ENCODE measurements at places on chromosomes 4 and X.

DNA sequence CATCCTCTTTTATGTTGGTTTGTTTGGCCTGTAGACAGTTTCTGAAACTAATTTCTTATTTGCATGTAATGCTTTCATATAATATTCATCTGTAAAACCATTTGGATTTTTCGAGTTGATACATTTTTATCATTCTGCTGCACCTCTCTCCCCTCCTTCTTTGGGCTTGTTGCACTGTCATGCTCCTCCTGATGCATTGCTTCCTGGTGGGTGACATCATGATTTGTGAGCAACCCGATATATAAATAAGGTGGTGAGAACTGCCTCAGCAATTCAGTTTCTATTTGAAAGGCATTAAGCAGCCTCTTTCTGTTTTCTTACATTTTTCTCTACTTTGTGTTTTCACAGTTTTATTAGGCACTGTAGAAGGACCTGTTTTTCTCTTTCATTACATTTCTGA lies 515.7 kb downstream of the RPA4 start:
- DNase-seq: no peak

GRCh38 chr4:40114206-40114605 lies 57.6 kb downstream of the N4BP2 start:
- no peak for DNase-seq

DNA sequence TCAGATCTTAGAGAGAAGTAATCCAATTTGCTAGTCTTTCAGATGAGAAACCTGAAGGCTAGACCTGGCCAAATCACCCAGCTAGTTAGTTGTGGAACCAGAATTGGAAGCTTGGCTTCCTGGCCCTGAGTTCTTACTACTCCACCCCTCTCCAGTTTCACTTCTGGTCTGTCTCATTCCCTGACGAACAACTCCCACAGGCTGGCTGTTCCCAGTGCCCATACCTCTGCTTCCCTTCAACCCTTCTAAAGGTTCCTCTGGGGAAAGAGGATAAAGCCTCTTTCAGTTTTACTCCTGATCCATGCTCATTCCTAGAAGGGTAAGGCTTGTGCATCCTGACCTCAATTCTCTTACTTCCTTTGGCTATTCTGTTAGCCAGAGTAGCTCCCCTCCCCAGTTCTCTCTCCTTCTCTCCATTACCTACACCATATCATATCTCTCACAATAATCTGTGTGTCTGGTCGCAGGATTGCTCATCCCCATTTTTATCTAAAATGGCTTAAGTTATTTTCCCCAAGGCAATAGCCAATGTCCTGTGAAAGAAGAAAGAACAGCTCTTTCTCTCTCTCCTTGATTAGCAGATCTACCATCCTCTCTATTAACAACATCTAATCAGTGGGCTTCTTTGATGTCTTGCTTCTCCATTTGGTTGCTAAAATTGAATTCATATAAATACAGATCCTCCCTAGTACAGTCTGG lies 155.0 kb upstream of the MAOA start:
- no peak for DNase-seq

GRCh38 chrX:43508694-43509093 lies 147.4 kb upstream of the MAOA start:
- DNase-seq: no peak

DNA sequence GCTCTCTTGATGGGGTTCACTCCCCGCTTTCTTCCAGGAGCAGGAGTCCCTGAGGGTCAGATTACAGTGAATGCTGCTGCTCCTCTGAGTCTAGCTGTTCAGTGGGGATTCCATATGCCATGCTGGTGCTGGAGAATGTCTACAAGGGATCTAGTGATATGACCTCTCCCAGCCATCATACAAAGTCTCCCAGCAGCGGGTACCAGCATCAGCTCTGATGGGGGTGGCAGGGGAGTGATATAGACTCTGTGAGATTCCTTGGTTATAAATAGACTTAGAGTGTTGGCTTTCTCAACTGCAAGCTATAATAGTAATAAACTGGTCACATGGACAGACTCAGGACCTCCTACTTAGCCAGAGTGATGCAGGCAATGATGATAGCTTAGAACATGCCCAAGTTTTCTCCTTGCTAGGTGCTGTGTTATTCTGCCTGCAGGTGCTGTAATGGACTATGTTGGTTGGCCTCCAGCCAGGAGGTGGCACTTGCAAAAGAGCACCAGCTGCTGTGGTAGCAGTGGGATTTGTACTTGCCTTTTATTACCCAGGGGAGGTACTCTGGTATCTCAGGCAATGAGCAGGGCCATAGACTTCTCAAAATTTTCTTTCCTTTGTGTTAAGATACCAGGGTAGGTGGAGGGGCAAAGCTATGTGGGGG lies 202.9 kb downstream of the CHIC1 start:
- DNase-seq: no peak

DNA sequence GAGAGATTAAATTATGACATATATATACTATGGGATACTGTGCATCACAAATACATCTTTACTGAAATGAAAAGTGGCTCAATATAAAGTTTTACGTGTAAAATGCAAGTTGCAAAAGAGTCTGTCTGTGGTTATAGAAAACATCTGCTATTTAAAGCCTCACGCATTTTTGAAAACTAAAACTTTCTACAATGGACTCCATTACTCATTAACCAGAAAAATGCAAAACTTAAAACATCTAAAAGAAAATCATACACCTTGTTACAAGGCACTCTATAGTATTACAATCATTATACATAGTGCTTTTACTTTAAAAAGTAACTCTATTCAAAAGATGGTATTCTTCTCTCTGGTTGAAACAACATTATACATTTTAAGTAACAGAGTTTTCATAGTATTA lies 755.6 kb downstream of the DMD start:
- DNase-seq: no peak

DNA sequence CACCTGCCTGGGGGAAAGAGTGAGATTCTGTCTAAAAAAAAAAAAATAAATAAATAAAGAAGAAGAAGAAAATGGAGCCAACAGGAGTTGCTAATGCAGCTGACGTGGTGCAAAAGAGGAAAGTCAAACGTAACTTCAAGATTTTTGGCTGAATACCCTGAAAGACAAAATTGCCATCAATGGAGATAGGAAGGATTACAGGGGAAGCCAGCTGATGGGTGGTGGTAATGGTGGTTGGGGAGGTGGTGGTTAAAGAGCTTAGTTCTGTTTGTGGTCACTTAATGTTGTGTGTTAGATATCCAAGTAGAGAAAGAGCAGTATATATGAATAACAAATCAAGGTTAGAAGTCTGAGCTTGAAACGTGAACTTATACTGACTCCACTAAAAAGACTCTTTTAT lies 225.4 kb downstream of the ARHGAP24 start:
- no peak for DNase-seq

GRCh38 chrX:129450123-129450522 lies 73.2 kb downstream of the SMARCA1 start:
- DNase-seq: no peak

DNA sequence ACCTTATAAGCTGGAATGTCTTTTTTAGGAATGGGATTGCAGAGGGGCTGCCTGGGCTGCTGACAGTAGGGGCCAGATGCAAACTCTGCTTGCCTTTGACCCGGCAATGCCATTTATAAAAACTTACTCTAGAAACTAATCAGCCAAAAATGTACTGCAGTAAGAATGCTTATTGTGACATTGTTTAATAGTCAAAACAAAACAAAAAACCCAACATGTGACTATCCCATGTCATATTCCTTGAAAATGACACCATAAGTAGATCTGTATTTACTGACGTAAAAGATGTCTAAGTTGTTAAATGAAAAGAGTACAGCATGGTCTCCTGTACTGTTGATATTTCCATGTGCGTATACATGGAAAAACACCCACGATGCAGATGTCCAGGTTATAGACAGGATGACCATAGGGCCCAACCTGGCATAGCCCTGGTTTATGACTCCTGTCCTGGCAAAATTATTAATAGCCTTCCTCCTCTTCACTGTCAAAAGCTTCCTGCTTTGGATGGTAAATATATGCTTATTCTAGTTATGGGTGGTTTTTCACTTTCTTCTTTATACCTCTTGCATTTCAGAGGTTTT lies 138.9 kb downstream of the PTTG2 start:
- DNase-seq: no peak

DNA sequence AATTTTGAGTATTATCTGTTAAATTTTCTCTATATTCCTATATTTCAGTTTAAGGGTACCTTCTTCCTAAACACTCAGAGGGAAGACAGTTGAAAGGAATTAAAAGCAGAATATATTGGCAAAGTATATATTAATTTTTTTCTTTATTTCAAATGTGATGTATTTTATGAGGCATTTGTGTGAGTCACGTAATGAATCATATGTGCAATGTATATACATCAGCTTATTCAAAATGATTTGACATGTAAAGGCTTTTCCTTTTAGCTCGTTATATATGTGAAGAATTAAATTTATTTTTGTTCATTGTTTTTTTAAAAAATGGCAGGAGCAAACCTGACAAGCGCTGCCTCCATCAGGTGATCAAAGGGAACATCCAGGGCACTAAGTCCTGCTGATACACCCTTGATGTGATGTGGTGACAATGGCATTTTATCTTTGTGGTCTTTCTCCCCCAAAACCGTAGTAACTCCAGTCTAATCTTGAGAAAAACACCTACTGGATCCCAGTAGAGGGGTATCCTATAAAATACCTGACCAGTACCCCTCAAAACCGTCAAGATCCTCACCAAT lies 8.9 kb downstream of the WWC2 start:
- DNase-seq: no peak

DNA sequence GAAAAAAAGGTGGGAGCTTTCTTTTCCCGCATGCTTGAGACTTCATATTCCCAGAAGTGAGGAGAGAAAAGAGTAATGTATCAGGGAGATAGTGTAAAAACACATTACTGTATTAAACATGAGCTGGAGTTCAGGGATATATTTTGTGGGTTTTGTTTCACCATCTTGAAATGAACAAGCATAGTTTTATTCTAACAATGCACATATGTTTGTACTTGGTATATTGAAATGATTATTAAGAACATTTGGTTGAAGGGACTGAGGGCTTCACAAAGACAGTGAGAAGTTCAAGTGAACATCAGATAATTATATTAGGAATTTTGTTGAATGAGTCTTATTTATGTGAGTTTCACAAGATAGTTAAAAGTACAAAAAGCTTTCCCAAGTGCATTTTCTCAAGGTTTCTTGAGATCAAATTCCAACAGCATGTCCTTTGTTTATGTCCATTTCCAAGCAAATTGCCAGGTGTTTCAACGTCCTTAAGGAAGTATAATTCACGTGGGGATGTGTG lies 368.8 kb downstream of the ANKRD50 start:
- DNase-seq: no peak

DNA sequence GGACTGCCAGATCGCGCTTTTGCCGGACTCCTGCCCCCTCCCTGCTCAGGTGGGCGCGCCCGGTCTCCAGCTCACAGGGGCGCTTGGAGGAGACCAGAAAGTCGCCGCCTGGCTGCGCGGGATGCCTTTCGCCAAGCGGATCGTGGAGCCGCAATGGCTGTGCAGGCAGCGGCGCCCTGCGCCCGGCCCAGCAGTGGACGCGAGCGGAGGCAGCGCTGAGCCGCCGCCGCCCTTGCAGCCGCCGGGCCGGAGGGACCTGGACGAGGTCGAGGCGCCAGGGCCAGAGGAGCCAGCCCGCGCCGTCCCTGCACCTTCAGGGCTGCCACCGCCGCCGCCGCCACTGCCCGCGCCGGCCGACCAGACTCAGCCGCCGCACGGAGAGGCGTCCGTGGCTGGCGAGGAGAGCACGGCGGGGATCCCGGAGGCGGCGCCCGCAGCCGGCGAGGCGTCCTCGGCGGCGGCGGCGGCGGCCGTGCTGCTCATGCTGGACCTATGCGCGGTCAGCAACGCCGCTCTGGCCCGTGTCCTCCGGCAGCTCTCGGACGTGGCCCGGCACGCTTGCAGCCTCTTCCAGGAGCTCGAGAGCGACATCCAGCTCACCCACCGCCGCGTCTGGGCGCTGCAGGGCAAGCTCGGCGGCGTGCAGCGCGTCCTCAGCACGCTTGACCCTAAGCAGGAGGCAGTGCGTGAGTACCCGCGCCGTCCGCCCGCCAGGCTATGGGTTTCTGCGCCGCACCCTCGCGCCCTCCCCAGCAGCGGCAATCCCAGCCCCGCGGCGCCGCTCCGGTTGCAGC lies 834 bp downstream of the NHS start:
- no peak for DNase-seq
